Fibroblast of skin of right biceps (primary cell): ENCODE measurements at places on chromosomes 3 and 15.

- DNase-seq, result no peak
Observed at GRCh38 chr3:169298247-169298992, 365.1 kb downstream of the MECOM start.

- DNase-seq, result no peak
Observed at GRCh38 chr3:128340198-128340903, 126.3 kb downstream of the DNAJB8 start.

DNA sequence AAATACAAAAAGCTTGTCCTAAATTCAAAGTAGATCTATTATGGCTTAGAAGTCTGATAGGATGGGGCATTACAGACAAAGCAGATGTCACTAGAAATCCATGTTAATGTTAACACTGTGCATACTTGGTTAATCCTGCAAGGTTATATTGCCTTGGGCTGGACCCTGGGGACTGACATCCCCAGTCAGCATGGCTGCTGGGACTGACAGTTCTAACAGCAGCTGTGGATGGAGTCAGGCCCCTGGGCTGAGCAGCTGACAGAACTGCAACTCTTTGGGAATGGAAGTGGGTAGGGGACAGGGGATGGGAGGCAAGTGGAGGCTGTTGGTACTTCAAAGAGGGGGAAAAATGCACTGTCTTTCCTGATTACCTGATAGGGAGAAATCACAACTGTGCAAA, 7.5 kb downstream of the P2RY1 start:
- DNase-seq, result no peak

- DNase-seq, result no peak
Observed at GRCh38 chr3:103684904-103685303, 1250.1 kb downstream of the ZPLD1 start.

- no peak for DNase-seq
Observed at GRCh38 chr3:47588587-47588986, 9.9 kb upstream of the CSPG5 start.

- no peak for DNase-seq
Observed at GRCh38 chr15:68414591-68414990, 17.4 kb downstream of the ITGA11 start.

GRCh38 chr3:130707902-130708601, 38.6 kb downstream of the PIK3R4 start:
- DNase-seq, result no peak

- peak; percentile 57 for DNase-seq
Observed at GRCh38 chr3:174193604-174194003, 665.5 kb upstream of the NAALADL2 start.

DNA sequence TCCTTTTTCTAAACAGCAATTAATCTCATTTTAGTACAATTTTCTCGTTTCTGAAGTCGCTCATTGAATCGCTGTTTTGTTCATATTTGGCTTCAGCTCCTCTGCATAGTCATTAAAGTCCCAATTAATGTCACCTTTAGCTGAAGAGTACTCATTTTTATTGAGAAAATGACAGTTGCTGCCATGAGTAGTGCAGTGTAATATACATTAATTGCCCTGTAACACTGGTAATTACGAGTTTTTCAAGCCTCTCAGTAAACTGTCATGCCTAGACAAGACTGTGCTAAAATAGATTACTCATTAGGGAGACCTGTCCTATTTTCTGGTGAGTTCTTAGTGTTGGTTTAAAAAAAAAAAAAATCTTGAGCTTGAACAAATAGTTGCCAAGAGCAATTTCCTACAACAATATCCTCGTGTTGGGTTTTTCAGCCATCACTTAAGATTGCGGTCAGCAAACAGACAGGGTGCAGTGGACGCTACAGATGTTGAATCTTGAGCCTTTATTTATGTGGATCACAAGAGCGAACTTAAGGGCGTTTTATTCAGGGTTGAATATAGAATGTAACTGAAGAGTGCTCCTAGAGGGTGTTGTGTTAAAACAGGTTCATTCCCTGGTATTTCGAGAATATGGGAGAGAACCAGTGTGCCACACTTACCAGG, 176.0 kb downstream of the CDIN1 start:
- no peak for DNase-seq

DNA sequence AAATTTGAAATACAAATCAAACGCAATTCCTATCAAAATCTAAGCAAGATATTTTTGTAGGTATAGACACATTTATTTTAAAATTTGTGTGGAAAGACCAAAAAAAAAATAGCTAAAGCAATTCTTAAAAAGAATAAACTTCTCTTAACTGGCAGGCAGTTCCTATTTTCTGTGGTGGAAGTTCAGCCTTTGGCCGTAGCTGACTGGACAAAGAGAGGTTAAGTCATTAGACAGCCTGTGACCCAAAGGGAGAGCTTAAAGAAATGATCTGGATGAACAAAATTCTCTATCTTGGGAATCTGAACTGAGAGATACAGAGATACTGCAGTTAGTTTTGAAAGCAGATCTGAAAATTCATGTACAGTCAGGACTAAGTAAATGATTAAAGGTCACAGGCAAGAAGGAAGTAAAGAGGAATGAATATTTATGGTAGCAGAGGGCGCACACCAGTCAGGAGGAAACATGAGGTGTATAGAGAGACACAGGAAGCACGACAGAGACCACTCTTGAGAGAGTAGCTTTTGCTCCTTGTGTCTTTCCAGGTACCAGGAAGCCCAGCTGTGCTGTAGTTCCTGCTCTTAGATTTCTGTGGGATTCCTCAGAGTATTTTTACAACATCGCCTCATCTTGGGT, 57.5 kb downstream of the TPRG1 start:
- no peak for DNase-seq

- DNase-seq, result no peak
Observed at GRCh38 chr3:69588170-69588569, 151.1 kb upstream of the MITF start.

DNA sequence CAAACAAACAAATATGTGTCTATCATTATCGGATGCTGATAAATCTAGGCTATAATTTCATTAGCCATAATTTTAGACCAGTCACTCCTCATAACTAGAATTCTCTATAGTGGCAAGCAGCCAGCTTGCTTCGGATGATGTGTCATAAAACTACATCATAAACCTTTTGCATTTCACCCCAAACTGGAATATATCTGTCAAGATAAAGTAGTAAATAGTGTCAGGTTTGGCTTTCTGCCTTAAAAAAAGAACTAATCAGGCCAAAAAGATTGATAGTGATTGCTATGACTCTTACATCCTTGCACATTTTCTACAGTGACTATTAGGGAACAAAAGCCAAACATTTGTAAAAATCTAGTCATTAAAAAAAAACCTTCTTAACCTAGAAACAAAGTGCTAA, 51.0 kb downstream of the DPPA2 start:
- peak; percentile 44 for DNase-seq

DNA sequence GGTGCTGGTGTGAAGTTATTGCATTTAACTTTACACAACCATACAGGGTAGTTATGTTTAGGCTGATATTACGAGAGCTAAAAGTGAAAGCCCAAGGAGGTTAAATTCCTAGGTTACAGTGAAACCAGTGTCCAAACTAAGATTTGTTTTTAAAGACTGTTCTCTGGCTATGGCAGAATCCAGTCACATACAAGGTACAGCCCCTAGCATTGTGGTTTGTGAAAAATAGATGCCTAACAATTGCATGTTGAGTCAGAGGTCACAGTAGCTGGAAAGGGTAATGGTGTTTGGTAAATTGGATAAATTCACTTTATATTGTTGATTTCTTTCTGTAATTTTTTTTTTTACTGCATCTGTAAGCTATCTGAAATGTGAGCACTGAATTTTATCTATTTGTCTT, 614.6 kb upstream of the TBL1XR1 start:
- no peak for DNase-seq

DNA sequence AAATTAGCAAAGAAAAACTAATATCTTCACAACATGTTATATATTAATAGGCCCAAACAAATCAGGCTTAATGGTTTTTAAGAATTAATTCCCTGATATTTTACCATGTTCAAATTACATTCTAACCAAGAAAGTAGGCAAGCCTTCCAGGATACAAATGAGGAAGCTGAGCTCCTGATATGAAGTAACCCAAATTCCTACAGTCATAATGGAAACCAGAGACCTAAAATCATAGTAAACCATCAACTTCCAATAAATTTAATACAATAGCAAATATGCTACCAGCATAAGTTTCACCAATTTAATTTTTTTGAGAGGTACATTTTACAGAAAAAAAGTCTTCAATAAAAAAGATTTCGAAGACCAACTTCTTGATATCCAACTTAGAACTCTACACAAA, 3.8 kb downstream of the DCBLD2 start:
- no peak for DNase-seq

DNA sequence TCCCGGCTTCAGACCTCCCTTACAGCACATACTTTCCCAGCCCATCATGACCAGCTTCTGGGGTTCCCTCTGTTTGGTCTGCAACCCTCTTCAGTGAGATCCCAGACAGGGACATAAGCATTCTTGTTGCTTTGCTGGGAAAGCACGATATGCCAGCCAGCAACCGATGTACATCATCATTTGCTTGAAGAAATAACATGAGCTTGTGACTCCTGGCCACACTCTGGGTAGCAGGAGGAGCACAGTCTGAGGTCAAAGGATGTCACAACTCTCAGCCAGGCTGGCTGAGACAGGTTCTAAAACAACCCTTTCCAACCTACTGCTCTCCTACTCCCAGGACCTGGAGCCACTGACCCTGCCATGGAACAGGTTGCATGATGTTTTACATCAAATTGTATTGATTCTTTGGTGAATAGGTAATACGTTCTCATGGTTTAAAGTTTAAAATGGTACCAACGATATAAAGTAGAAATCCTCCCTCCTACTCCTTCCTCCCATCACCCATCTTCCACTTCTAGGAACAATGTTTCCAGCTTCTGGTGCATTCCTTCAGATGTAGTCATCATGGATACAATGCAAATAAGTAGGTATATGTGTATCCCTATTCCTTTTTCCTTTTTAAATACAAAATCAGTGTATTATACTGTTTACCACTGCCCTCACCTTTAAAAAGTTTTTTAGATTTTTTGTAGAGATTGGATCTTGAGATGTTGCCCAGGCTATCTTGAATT, 190.3 kb downstream of the OPA1 start:
- DNase-seq, result peak; percentile 60

- DNase-seq, result no peak
Observed at GRCh38 chr3:144840866-144841265, 869.2 kb downstream of the DIPK2A start.

GRCh38 chr3:16841904-16842271, 42.9 kb upstream of the PLCL2 start:
- no peak for DNase-seq

DNA sequence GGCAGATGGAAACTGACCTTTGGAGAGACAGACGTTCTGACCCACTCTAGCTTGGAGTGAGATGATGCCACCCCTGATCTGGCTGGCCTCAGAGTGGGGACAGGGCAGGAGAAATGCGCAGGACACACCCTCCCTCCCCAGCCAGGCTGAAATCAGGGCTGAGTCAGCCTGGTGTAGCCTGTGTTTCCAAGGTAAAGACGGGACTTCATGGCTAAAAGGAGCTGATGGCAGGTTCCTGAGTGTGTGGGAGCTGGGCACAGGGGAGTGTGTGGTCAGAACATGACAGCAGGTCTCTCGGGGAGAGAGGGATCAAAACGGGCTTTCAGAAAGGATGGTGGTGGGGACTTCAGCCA, 14.6 kb upstream of the POLG start:
- DNase-seq, result no peak
